SIG-M5 (cell line): ENCODE measurements at places on chromosomes 16 and 17.

DNA sequence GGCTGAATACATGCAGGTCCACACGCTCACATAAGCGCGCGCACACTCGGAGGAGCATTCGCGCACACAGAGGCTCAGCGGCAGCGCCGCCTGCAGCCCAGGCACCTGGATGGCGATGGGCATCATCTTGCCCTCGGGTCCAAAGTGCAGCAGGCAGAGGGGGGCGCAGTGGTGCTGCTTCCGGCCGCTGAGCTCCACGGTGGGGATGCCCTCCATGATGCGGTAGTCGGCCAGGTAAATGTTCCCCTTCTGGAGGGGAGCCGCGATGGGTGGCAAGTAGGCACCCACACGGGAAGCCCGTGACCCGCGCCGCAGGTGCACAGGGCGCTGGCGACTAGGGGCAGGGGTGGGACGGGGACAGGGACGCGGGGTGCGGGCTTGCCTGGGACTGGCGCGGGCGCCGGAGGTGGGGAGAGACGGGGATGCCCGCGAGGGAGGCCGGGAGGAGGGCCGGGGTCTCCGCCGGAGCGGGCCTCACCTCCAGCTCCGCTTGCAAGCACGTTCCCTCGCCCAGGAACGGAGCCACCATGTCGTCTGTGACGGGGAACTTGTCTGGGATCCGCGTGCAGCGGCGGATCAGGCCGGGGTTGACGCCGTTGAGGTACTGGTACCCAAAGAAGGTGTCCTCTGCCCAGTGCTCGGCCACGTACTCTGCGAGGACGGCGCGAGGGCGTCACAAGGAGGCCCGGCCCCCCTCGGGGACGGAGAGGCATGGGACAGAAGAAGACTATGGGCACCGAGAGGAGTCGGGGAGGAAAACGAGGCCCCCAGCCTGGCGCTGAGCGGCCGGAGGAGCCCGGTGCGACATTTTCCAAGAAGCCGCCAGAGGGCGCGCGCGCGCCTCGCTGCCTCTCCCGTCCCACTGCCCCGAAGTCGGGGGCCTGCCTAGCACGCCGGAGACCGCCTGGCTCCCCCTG lies 8.0 kb downstream of the ALOX12B start:
- DNase-seq = no peak

DNA sequence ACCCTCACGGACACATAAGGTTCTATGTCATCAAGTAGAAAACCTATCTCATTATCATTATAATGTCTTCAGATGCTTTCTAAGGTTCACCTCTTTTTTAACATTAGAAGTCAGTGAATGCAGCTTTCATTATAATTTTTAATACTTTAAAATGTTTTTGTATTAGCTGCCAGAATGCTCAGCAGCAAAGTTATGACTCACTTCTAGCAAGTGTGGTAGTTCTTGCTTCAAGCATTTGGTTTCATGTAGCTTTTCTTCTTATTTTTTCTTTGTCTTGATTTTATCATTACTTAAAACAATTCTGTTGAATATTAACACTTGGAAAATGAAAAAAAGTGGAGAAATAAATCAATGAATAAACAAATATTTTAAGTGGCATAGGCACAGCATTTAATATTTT lies 23.4 kb downstream of the LPCAT2 start:
- no peak for DNase-seq

DNA sequence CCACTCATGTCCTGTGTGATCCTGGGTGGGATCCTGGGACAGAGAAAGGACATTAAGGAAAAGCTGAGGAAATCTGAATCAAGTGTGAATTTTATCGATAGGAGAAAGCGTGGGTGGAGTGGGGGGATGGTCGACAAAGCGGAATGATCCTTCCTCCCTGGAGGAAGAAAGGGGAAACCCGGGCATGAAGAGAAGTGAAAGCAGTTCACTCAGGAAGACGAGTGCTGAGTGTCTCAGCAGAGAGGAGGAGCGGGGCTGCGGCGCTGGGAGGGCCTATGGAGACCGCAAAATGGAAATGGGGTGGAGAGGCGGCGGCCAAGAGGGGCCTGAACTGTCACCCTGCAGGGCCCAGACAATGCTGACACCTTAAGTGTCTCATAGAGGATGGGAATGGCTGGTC lies 8.7 kb downstream of the ZDHHC7 start:
- DNase-seq = no peak

- no peak for DNase-seq
Measured at GRCh38 chr17:28097901-28098300, 55.4 kb downstream of the NLK start.

DNA sequence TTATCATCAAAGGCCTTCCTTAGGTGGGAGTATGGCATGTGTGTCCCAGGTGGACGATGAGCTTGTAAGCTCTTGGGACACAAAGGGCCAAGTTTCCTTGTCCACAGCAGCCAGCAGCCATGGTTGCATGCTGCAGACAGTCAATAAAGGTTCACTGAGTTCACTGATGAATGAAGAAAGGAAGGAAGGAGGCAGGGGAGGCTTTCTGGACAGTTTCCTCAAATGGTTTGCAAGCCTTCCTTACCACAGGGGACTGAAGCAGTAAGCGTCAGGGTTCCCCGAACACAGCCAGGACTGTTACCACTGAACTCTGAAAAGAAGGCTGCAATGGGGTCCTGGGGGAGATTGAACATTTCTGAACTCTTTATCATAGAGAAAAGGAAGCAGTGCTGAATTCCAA lies 111.1 kb downstream of the GAS7 start:
- DNase-seq = no peak

- DNase-seq = no peak
Measured at GRCh38 chr16:90018297-90018651, 982 bp downstream of the DBNDD1 start.

DNA sequence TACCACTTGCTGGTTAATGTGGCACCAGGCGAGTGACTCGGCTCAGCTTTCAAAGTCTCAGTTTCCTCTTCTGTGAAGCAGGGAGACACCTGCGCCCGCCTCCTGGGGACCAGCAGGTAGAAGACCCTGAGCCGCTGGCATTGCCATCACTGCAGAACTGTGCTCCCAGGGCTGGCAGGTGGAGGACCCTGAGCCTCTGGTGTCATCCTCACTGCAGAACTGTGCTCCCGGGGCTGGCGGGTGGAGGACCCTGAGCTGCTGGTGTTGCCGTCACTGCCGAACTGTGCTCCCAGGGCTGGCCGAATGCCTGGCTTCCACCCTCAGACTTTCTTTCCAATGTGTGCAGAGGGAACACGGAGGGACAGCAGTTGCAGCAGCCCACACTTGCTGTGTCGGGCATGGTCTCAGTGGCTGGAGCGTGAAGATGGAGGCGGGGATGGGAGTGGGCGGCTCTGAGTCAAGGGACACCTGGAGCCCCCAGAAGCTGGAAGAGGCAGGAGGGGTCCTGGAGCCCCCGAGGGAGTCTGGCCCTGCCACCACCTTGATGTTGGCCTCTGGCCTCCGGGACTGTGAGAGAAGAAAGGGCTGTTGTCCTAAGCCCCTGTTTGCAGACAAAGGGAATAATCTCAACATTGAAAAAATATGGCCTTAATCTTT lies 75.8 kb upstream of the METTL9 start:
- DNase-seq = no peak

DNA sequence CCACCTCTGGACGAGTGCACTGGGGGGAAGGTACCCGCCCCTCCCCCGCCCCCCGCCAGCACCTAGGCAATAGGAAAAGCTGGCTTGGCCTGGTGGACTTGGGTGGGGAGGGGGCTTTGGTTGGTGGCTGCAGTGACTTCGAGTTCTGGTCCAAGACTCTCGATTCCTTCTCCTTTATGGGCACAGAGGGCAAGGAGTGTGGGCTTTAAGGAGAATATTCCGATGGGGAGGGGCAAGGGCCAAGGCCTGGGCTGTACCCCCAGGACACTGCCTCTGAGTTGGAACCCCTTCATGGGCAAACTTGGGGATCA lies 409 bp downstream of the ACSF2 start:
- no peak for DNase-seq

DNA sequence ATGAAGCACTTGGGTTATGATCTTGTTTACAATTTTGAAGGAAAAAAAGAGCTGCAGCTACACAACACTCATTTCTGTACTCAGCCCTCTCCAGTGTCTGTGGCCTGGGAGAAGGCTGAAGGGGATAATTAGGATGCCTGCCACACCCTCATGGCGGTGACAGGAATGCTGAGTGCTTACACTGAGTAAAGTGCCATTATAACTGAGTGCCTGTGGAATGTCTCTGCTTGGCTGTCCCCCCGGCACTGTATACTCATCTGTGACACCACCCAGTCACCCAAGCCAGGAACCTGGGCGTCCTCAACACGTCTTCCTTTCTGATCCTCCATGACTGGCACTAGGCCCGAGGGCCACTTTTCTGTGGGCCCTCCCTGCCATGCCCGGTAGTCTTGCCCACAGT lies 3.5 kb upstream of the MRPL38 start:
- no peak for DNase-seq

GRCh38 chr16:66913711-66914110 lies 5.0 kb downstream of the CDH16 start:
- no peak for DNase-seq

- DNase-seq = peak; percentile 15
Measured at GRCh38 chr16:53053967-53054669, 673 bp upstream of the CHD9 start.

DNA sequence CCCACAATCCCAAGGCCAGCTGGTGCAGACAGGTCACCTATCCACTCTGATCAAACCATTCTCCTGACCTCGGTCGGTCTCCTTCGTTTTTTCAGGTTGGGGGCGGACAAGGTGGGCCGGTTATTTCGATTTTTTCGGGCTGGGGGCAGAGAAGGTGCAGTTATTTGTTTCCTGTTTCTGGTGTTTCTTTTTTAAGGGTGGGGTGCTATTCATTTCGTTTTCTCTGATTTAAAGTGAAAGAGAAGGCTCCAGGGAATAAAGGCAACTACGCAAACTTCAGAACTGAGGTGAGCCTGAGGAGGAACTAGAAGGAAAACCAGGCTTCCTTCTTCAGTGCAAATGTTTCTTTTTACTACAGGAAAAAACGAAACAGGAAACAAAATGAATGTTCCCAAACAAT lies 64.8 kb downstream of the ANKRD11 start:
- DNase-seq = no peak

- DNase-seq = no peak
Measured at GRCh38 chr16:84661418-84662060, 13.2 kb downstream of the KLHL36 start.
